ENCODE measurements at places on chromosomes 6 and 20.

DNA sequence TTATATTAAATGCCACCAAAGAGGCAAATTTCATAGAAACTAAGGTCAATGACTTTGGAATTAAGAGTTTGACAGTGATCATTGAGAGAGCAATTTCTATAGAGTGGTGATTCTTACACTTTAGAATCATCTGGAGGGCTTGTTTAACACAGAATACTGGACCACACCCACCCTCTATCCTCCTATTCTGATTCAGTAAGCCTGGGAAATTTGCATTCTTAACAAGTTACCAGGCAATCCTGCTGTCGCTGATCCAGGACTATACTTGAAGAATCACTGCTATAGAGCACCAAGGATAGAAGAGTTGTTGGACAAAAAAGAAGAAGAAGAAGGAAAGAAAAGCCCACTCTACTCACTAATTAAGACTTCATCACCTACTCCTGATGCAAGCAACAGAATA is 21.3 kb upstream of the TBX18 start:
- peak; percentile 63 for DNase-seq

DNA sequence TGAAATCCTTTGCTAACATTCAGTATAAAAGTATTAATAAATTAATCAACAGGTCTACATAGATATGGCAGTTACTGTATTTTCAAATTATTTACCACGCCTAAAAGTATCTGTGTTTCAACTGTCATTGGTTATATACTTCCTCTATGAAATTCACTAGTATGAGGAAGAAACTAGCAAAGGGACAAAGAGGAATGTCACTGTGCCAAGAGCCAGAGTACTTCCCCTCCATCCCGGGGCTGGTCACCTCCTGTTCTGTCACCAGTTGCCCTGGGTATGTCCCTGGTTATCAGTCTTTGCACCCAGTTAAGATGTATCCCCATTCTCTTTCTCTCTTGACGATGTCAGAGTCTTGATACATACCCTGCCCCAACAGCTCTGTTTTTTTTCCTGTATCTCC is 476.8 kb upstream of the SOX4 start:
- no peak for DNase-seq

GRCh38 chr6:2900221-2900807 is 2.8 kb downstream of the SERPINB9 start:
- no peak for DNase-seq

- no peak for DNase-seq
These were observed 14.8 kb downstream of the PGK2 start for GRCh38 chr6:49772285-49772684.

DNA sequence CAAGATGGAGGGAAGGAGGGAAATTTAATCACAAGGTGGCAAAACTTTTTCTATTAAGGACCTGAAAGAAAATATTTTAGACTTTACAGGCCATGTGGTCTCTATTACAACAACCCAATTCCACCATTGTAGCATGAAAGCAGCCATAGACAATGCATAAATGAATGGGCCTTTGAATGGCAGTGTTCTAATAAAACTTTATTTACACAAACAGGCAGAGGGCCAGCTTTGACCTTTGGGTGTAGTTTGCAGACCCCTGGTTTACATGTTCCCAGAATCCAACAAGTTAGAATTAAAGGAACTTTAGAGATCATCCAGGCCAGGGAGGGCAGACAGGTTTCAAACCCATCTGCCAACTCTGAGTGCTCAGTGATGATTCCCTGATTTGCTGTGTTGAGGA is 95.2 kb downstream of the BANF2 start:
- DNase-seq, result no peak

- DNase-seq, result no peak
These were observed 16.9 kb upstream of the FOXC1 start for GRCh38 chr6:1592852-1593251.

GRCh38 chr6:511488-512137 is 120.1 kb downstream of the IRF4 start:
- no peak for DNase-seq

DNA sequence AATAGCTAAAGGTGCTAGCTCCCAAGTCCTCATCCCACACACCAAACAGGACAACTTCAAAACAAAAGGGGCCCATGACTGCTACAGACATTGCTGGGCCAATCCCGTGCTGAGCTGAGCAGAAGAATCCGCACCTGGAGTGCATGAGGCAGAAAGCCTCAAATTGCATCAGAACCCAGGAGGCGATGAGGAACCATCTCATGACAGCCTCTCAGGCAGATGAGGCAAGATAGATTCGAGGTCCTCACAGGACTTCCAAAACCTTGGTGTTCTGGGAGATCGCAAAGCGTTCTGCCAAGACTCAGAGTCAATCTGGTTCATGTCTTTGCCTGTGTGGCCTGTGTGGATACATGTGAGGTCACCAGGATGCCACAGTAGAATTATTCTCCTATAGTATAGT is 32.8 kb upstream of the SSTR4 start:
- DNase-seq, result no peak

DNA sequence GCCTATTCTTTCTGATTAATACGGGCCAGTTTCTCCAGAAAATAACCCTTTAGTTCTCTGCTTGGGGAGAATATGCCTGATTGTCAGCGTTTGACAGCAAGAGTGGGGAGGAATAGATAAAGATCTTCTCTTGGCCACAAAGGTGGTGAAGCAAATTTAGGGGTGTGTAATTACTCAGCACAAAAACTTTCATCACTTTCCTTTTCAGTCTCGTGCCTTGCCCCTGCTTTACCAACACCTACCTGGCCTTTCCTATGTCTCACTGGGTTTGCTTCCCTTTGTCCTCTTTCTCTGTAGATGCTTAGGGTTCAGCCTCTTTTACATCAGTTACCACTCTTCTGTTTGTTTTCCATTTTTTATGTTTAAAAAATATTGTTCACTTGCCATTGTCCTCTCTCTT is 99.2 kb downstream of the MCHR2 start:
- DNase-seq, result no peak

DNA sequence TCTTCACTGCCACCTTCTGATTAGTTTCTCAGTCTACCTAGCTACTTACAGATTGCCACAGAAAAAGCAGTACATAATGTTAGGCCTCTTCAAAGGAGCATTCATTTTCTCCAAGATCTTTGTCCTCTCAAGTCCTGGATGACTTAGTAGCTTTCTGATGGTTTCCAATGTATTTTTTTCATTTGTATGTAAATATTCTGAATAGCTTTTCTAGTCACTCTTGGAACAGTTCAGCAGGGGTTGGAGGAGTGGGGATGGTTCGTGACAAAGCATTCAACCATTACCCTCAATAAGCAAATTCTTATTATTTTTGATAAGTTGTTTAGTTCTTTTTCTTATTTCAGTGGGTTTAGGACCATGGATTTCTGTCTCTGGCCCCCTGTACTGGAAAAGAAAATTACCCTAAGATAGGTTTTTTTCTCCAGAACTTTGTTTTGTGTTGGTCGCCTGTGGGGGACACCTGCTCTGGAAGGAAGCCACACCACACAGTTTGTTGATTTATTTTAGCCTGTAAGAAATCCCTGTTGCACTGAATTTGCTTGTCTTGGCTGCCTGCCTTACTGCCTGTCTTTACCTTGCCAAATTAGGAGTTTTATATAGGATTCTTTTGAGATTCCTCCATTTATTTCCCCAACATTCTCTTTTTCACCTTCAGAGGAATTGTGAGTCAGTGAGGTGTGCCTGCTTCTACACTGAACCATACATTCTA is 247.9 kb downstream of the RFPL4B start:
- no peak for DNase-seq

- DNase-seq, result no peak
These were observed 1075.6 kb upstream of the GJE1 start for GRCh38 chr6:141056945-141057625.

- DNase-seq, result peak; percentile 13
These were observed 188.1 kb downstream of the FOXC1 start for GRCh38 chr6:1797801-1798200.

DNA sequence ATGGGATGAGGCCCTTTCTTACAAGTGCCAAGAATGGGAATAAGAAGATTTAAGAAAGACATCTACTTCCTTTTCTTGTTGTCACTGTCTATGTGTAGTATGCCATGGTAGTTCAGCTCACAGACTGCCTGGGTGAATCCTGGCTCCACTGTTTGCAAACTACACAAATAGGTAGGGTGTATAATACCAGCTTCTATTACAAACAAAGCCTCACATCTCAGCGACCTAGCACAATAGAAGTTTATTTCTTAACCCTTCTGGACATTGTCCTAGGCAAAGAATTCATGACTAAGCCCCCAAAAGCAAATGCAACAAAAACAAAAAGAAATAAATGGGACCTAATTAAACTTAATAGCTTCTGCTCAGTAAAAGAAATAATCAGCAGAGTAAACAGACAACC is 74.5 kb downstream of the LINC00237 start:
- DNase-seq, result no peak

- DNase-seq, result no peak
These were observed 320.7 kb downstream of the CDC5L start for GRCh38 chr6:44708208-44708607.

DNA sequence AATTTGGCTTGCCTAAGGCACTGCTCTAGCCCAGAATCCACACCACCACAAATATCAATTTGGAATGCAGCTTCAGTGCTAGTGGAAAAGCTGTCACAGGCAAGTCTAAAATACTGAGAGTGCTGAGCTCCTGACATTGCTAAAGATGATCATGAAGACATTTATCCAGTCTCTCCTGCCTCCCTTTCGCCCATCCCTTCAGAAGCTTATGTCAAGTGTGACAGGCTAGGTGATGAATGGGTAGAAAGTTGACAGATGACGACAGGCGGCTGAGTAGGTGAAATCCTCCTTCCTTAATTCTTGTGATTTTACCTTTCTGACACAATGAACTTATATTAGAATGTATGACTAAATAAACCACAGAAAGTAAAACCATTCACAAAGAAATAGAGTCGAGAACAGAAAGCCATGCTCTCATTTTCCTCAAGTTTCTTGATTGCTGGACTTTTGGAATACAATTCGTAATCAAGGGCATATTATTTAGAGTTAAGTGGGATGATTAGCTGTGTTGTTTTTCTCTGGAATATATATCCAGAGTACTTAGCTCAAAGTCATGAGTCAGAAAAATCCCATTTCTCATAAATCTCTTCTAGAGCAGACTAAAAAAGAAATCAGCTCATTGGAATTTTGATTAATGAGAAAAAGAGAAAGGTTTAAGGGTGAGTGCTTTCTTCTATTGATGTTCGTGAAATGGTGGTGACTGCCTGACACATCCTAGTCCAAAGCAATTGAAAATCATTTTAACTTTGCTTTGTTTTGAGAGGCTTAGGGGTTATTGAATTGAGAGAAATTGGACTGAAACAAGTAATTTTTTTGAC is 1228.2 kb upstream of the CITED2 start:
- DNase-seq, result peak; percentile 13

DNA sequence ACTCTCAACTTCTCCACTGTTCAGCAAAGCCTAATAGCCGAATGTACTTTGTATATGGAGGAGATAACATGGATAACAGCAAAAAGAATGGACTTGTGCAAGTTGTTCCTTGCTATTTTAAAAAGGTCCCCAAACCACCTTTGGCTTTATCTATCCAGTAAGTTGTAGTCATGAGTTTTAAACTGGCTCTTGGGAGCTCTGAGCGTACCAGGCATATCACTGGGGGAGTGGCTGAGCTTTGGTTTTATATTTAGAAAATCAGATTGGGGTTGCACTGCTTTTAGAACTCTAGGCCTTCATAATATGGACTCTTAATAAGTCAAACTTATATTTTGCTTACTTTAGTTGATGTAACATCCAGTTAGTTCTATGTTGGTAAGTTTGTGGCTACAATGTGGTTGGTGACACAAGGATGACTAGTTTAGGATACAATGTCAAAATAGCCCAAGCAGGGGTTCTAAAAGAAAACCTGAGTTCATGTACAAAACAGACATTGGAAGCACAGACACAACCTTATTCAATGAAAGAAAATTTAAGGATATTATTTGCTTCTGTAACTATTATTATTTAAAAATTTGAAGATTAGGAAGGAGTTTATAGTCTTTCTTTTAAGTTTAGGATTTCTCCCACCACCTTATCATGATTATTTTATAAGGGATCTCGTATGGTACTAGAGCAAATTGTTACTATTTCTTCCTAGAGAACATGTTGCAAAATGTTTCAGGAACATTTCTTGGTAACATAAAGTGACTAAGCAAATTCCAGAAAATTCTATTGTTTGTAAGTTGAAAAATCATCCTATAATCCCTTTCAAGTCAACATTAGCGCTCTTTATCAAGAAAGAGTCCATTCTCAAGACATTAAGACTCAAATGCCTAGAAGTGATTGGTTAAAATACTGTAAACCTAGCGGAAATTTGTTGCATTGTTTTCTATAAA is 165.8 kb upstream of the SUPT3H start:
- peak; percentile 79 for DNase-seq

GRCh38 chr6:170145272-170145592 is 145.6 kb downstream of the DLL1 start:
- no peak for DNase-seq

DNA sequence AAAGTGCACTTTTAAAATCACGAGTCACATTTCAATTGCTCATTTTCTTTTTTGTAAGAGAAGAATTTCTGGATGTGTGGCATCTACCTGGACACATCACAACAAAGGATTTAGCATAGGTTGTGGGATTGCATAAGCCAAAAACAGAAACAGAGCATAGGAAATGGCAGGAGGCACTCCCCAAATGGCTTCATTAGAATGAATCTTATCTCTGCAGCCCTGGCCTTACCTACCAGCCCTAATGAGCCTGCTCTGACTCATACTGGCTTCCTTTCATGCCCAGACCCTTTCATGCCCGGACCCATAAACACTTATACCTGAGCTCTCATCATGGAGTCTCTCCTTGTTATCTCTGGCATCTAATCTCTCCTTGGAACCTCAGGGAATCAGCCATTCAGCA is 23.9 kb upstream of the SPTLC3 start:
- DNase-seq, result no peak

- DNase-seq, result no peak
These were observed 339.4 kb downstream of the PLCB1 start for GRCh38 chr20:8471465-8471864.

DNA sequence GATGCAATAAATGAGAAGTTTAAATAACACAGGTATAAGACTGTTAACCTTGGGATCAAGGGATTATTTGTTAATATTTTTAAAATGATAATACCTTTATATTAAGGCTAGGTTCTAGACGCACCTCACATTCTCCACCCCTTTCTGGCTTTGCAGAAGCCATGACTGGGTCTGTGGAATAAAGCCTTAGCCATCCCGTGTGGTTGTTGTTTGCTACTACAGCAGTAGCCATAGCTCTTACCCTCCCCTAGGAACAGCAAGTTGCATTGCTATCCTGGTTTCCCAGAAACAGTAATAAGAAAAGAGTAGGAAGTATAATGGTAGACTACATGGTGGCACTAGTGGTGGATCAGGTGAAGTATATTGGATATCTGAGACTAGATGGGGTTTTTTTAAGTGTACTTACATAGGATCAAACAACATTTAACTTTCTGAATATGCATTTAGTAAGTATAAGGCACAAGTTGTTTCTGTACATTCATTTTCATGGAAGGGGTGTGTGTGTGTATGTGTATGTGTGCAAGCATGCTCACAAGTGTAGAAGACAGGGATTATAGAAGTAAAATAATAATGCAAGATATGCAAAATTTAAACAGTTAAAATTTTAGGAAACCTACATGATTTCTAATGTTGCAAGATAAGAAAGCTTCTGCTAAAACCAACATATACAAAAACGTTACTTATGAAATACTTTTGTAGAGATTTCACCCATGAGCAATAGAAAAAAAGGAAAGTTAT is 384.2 kb downstream of the PRKN start:
- DNase-seq, result no peak
